ENCODE measurements at places on chromosomes 2 and 18.

DNA sequence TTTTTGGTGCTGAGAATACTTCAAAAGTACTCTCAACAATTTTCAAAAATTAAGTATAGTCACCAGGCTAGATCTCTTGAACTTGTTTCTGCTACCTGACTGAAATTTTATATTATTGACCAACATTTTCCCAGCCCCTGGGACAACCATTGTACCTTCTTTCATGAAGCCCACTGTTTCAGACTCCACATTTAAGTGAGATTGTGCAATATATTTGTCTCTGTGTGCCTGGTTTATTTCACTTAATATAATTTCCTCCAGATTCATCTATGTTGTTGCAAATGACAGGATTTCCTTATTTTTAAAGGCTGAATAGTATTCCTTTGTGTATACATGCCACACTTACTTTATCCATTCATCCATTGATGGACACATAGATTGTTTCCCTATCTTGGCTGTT is 354.2 kb upstream of the VRK2 start:
- no peak for DNase-seq

DNA sequence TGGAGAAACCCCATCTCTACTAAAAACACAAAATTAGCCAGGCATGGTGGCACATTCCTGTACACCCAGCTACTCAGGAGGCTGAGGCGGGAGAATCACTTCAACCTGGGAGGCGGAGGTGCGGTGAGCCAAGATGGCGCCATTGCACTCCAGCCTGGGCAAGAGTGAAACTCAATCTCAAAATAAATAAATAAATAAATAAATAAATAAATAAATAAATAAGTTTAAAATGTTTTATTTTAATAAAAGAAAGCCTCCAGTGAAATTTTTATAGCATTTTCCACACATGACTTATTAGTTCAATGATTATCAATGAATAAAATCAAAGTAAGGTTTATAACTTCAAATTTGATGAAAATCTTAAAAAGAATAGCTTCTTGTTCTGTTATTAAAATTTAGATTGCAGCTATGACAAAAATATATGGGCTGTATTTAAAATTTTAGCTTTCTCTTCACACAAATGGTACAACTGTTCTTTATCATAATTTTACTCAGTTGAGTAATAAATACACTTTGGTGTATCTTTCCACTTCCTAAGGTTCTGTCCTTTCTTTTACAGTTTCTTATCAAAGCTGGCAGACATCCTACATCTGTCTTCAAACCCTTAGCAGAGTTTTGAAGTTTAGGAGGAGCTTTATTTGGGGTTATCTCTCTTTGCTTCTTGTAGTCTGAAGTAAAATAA is 78.4 kb upstream of the ZSWIM2 start:
- no peak for DNase-seq

GRCh38 chr2:135617501-135618015 is 86.3 kb downstream of the R3HDM1 start:
- no peak for DNase-seq

- peak; percentile 69 for DNase-seq
Observed at GRCh38 chr2:94956797-94957391, 68.6 kb upstream of the MAL start.

DNA sequence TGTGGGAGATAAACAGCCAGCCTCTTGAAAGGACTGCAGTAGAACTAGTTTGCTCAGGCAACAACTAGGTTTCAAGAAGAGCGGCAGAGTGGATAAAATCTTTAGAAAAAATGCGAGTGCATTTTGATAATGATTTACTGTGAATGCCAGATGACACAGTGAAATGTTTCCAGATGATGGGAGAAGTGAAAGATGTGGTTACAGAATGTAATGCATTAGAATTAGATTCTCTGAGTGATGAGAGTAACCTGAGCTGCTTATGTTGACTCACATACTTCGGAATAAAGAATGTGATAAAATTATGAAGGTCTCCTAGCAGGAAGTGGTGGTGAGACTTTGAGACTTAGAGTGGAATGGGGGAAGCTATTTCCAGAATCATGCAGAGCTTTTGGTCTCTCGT is 184.3 kb downstream of the GULP1 start:
- DNase-seq, result no peak

GRCh38 chr2:20595439-20596192 is 55.3 kb downstream of the HS1BP3 start:
- peak; percentile 42 for DNase-seq

GRCh38 chr18:79468119-79468789 is 72.5 kb downstream of the NFATC1 start:
- DNase-seq, result no peak

DNA sequence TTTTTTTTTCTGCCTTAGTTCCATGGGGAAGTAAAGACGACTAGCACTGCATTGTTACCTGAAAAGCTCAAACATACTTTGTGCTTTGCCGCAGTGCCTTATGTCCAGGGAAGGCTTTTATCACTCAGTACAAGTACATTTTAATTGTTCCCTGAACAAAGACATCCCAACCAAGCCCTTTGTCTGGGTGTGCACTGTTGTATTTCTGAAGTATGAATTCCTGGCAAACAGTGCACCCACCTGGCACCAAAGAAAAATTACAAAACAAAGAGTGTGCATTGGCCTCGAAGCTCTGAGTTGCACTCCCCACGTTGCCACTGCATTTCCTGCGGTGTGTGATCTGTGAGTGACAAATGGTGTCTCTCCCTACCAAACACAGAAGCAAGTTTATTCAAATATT is 858.5 kb upstream of the PIK3C3 start:
- peak; percentile 8 for DNase-seq

- DNase-seq, result no peak
Observed at GRCh38 chr2:172287605-172288315, 139.6 kb upstream of the ITGA6 start.

DNA sequence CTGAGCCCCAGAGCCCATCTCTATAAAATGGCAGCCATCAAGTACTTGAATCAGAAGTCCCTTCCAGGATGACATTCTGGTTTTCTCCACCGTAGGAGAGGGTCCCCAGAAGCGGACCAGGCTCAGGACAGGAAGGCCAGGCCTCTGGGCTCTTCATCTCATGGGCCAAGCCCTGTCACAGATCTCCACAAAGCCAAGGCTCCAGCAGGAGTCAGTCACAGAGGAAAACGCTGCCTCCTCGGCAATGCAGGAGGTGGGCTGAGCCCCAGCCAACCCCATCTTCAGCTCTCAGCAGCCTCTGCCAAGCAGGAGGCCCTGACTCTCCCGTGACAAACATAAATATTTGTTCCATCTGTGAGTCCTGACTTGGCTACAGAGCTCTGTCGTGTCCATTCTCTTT is 39.4 kb upstream of the GPAT2 start:
- no peak for DNase-seq

- no peak for DNase-seq
Observed at GRCh38 chr18:10455726-10456453, 1.5 kb downstream of the APCDD1 start.

GRCh38 chr2:28592481-28592880 is 96.6 kb downstream of the PLB1 start:
- no peak for DNase-seq

DNA sequence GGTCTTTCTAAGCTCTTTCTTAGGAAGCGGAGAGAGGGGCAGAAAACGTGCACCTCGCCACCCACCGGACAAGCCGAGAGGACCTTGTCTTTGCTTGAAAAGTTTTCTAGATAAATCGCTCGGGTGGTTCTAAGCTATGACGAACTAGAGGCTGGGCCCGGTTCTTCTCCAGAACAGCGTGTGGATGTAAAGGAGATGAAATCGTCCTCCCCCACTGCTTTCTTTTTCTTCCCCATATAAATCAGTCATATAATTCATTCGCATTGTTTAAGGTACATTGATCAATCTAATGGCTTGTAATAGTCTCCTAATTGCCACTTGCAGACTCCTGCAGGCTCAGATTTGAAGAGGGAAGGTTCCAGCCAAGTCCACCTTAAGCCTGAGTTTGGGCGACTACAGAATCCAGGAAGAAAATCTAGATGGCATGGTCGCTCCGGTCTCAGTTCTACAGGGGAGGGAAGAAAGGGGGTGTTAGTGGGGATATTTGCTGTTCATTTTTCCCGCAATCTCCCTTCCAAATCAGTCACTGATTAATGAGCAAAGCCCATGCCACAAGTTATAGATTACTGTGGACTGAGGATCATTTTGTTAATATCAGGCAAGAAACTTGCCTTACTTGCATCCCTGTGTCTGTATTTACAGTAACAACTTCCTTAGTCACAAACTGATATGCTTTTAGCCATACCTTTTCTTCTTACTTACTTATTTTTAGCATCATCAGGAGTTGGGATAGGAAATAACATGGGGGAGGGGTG is 5.6 kb upstream of the SP9 start:
- DNase-seq, result no peak

GRCh38 chr2:196239622-196240587 is 68.5 kb upstream of the STK17B start:
- DNase-seq, result no peak

DNA sequence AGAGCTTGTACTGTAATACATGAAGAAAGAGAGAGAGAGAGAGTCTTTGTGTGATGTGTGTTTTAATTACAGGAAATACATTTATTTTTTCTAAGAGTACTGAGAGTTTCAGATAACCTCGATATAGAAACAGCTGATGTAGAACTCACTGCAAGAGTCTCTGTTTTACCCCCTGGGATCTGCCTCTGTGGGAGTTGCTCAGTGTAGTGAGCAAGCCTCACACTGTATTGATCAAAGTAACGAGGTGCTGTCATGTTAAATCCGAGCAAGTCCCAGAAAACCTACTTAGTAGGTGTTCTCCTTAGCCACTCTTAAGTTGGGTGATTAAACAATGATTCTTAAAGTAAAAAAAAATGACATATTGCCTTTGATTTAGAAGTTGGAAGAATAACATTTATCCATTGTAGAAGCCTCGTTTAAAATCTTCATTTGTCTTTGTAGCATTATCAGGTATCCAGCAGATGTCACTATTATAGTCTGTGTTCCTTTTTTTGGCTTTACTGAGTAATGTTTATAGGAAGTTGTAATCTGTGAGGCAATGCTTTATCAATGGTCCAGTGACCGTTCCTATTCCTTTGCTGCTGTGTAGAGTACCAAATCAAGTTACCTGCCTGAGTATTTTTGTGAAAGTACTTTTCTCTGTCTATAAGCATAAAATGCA is 219.0 kb downstream of the MYO3B start:
- peak; percentile 14 for DNase-seq

- no peak for DNase-seq
Observed at GRCh38 chr2:199552141-199552540, 94.4 kb upstream of the SATB2 start.

GRCh38 chr2:193743089-193743488 is 1548.4 kb upstream of the TMEFF2 start:
- DNase-seq, result no peak

- DNase-seq, result no peak
Observed at GRCh38 chr2:119692954-119693353, 14.0 kb downstream of the TMEM177 start.

GRCh38 chr2:144673456-144673855 is 153.5 kb upstream of the ZEB2 start:
- no peak for DNase-seq

GRCh38 chr2:157831573-157832315 is 44.4 kb downstream of the ACVR1 start:
- no peak for DNase-seq

- DNase-seq, result no peak
Observed at GRCh38 chr2:15679386-15679924, 87.8 kb downstream of the DDX1 start.

DNA sequence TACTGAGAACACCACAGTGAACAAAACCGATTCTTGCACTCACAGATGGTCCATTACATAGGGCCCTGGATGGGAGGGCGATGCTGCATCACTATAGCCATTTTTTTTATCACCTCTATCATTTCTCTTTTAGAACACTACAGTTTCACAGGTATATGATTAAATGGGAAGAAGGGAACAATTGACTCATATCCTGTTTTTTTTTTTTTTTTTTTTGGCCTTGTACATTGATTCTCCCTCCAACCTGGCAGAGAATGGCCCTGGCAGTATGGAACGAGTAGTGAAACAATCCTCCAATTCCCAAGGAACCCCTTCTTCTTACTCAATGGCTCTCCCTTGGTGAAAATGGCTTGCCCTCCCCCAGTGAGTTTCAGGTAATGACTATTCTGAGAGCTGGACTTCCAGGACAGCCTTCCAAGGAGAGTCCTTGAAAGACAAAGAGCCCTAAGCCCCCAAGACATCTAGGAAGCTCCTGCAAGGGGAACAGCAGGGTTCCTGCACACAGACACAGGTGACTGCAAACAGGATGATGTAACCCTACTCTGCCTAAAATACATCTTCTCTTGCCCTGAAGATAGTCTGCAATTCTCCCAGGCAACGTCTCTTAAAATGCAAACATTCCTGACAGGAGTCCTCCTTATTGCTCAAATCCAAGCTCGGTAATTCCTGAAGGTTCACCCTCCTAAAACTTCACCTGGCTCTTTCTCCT is 405.4 kb downstream of the SETBP1 start:
- DNase-seq, result no peak
